ENCODE measurements at places on chromosomes 13 and 19.
A peak's percentile ranks its signal among the peaks of the same experiment; 100 is the strongest.

- DNase-seq = no peak
These were observed 36.6 kb downstream of the MUC16 start for GRCh38 chr19:8973501-8974091.

GRCh38 chr19:38211766-38212165 lies 12.3 kb downstream of the DPF1 start:
- no peak for DNase-seq

- no peak for DNase-seq
These were observed 4.8 kb upstream of the ECH1 start for GRCh38 chr19:38836159-38836982.

- DNase-seq = peak; percentile 44
These were observed 13.3 kb downstream of the PALM3 start for GRCh38 chr19:14048443-14049153.

DNA sequence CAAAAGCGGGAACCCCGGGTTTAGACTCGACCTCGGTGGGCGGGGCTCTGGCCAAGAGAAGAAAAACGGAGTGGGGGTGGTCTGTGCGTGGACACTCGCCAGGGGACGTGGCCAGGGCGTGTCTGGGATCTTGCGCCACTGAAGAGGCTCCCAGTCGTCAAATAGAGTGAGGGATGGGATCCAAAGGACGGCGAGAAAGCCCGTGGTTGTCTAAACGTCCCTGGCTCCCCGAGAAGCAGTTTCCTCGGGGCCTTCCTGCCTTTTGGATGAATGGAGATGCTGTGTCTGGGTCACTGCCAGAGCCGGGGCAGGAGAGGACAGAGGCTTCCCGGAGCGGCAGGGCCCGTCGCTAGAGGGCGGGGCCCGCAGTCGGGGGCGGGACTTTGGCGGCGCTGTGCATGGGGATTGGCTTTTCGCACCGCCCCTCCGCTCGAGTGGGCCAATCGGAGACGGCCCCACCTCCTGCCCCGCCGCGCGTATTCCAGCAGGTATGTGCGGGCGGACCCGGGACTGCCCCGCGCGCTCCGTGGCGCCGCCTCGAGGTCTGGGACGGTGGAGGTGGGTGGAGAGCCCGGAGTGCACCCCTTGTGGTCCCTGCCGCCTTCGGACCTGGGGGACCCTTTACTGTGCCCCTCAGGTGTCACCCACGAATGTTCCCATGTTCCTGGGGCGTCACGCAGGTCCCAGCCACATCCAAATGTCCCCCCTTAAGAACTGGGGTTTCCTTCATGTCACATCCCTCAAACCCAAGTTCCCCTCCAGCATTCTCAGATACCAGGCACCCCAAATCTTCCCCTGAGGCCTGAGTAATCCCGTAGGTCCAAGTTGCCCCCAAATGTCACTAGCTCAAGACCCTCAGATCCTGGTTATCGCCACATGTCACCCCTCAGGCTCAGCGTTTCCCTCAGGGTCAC lies 38.3 kb downstream of the ZSWIM4 start:
- peak; percentile 94 for DNase-seq

DNA sequence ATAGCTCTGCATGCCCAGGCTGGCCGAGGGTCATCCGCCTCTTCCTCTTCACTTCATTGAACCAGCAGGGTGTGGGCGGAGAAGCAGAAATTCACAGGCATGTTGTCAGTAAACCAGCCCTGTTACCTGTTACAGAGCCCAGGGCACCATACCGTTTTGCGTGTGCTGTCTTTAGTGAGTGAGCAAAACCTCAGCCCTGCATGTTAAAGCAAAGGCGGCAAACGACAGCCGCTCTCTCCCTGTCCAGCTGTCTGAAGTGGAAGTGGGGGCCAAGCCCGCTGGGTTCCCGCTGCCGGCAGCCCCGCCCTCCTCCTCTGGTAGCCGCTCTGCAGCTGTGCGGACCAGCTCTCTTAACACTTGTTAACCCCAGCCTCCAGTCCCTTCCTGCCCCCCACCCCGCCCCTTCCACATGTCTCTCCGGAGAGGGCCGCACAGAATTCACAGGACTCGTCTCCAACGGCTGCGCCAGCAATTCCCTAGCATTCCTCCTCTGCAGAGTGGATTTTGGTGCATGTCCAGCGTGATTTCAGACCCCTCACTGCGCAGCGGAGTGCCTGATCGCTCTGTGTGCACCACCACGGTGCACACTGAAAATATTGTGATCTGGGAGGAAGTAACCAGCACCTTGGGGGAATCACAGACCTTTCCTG lies 12.7 kb downstream of the KLHL26 start:
- no peak for DNase-seq

GRCh38 chr19:2523630-2524311 lies 47.8 kb downstream of the GADD45B start:
- DNase-seq = peak; percentile 78

GRCh38 chr13:36847606-36848005 lies 28.6 kb downstream of the RFXAP start:
- no peak for DNase-seq

- no peak for DNase-seq
These were observed 16.5 kb downstream of the LRCH1 start for GRCh38 chr13:46569456-46569855.
